ENCODE measurements at places on chromosomes 5 and 9.

GRCh38 chr5:53313145-53313544 is 167.3 kb upstream of the FST start:
- DNase-seq: no peak

- no peak for DNase-seq
These were observed 56.8 kb downstream of the DRD1 start for GRCh38 chr5:175387144-175387543.

DNA sequence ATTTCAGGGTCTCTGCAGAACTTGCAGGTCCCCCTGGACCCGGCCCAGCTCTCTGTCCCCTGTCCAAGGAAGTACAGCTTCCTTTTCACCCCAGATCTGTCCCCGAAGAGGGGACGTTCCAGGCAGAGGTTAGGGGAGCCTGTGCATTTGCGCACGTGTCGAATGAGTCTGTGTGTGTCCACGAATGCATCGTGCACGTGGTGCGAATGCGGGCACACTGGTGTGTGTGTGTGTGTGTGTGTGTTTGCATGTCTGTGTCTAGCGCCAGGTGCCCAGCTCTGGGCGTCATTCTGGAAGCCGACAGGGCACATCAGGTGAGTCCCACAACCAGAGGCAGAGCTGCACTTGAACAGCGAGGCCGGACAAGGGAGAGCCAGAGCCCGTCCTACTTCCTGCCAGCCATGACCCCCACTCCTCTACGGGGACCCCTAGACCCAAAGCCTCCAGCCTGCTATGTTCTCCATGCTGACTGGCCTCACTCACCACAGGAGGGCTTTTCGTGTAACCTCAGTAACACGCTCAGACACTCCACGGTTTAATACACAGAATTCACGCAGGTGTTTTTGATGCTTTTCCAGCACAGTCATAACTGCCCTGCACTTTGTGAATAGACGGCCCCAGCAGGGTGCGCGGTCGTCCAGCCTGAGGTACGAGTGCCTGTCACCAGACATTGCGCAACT is 41.3 kb upstream of the CACNA1B start:
- no peak for DNase-seq

DNA sequence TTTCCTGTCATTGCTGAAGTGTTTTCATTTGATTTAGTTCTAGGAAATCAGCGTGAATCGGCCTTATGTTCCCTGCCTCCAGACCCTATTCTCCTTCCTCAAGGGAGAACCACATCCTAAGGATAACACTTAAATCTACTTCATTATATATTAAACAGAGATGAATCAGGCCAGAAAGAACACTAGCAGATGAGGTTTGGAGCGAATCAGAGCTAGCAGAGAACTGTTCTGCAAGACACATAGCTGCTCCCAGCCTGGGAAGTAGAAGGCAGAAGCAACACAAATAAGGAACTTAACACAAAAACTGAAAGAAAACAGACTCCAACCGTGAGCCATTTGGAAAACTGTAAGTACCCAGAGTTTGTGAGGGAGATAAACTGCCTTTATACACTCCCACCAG is 718.2 kb downstream of the SEMA5A start:
- no peak for DNase-seq

GRCh38 chr5:93800988-93801811 is 59.8 kb upstream of the POU5F2 start:
- peak; percentile 8 for DNase-seq

DNA sequence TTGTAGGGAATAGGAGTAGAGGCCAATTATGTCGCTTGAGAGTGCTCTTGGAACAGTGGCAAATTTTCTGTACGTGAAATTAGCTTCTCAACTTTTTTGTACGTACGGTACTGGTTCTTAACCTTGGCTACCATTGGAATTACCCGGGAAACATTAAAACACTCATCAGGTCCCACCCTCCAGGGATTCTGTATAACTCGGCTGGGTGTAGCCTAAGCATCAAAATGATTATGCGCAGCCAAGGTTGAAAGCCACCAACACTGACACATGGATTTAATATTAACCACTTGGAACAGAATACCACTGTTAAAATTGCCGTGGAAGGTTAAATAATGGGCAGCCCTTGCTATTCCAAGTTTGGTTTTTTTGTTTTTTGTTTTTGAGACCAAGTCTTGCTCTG is 17.4 kb downstream of the DNAJA1 start:
- DNase-seq: no peak

- DNase-seq: no peak
These were observed 616.8 kb downstream of the TLE4 start for GRCh38 chr9:80188579-80188978.

GRCh38 chr5:54148067-54148845 is 162.1 kb downstream of the ARL15 start:
- no peak for DNase-seq

GRCh38 chr9:130017076-130017475 is 25.9 kb downstream of the FNBP1 start:
- no peak for DNase-seq

DNA sequence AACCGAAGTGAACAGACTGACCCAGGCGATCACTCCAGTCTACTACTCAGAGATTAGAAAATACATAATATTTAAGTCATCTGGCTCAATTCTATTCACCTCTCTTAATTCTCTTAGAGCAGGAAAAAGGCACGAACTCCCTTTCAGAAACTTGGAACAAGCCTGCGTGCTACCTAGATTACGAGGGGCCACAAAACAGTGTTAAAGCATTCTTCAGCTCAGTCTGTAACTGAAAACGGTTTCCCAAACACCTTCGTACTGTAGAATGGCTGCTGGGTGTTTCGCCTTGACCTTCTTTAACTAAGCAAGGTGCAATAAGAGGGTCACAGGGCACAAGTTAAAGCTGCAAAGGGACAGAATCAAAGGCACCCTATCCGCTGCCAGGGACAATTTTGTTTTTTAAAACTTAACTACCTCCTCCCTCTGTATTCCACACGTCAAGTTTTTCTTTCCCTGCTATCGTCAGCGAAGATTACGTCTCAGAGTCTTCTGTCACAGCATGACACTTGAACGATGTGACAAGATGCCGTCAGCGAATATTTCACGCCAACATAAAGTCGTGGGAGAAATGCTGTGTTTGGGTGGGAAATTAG is 687 bp downstream of the LYSMD3 start:
- DNase-seq: no peak

DNA sequence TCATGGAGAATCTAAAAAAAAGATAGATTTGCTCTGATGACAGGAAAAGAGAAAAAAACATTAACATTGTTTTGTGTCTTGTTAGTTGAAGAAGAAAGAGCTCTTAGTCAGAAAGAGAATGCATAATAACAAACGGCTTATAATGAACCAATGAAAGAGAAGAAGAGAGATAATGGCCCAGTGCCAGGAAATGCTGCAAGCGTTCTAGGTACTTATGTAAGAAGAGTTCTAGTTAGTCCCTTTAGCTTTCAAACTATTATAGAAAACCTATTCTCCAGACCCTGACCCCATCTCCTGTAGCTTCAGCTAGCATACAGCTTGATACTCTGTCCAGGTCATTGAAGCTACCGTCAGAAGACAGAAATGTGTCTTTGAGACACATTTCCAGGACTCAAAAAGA is 70.2 kb downstream of the FBXL17 start:
- DNase-seq: no peak

- no peak for DNase-seq
These were observed 26.9 kb downstream of the GLT6D1 start for GRCh38 chr9:135612437-135612836.

- no peak for DNase-seq
These were observed 13.0 kb downstream of the DNAJC18 start for GRCh38 chr5:139426203-139426885.

GRCh38 chr9:109745335-109746283 is 34.4 kb upstream of the PALM2AKAP2 start:
- no peak for DNase-seq

Measured in amygdala (tissue), 56 donors.